ENCODE measurements at places on chromosomes 5 and 9. TPM values are rescaled to one million over a fixed set of nuclear protein-coding genes. Genes with fewer than 3 reads are reported as not detected.

- no peak overlapping the region for H3K27ac ChIP-seq
- no peaks in the 10 kb centered on the region for H3K36me3 ChIP-seq
- H3K4me3 ChIP-seq = no peak overlapping the region
- no peak for DNase-seq
- peaks cover 5% of the 10 kb centered on the region for H3K4me1 ChIP-seq
- H3K27me3 ChIP-seq = peaks cover 8% of the 10 kb centered on the region
These were observed 69.3 kb upstream of the IFNE start for GRCh38 chr9:21551401-21551800.

- no peak for DNase-seq
- peak overlapping the region; percentile 8 for H3K27ac ChIP-seq
- H3K36me3 ChIP-seq = no peaks in the 10 kb centered on the region
- no peak overlapping the region for H3K4me3 ChIP-seq
- peaks cover 6% of the 10 kb centered on the region for H3K4me1 ChIP-seq
- no peaks in the 10 kb centered on the region for H3K27me3 ChIP-seq
These were observed 447.3 kb downstream of the ARHGEF28 start for GRCh38 chr5:74073257-74073656.

GRCh38 chr5:113526421-113526820, 12.9 kb downstream of the YTHDC2 start:
- H3K4me1 ChIP-seq = peaks cover 5% of the 10 kb centered on the region
- no peak overlapping the region for H3K27ac ChIP-seq
- DNase-seq = no peak

Gene IQGAP2
- 57.6 TPM for total RNA-seq

Gene NR4A3
- total RNA-seq = 4.5 TPM

Measured in upper lobe of left lung (tissue), 6 donors.